Caco-2 (cell line): ENCODE measurements at places on chromosomes 16 and 17.

DNA sequence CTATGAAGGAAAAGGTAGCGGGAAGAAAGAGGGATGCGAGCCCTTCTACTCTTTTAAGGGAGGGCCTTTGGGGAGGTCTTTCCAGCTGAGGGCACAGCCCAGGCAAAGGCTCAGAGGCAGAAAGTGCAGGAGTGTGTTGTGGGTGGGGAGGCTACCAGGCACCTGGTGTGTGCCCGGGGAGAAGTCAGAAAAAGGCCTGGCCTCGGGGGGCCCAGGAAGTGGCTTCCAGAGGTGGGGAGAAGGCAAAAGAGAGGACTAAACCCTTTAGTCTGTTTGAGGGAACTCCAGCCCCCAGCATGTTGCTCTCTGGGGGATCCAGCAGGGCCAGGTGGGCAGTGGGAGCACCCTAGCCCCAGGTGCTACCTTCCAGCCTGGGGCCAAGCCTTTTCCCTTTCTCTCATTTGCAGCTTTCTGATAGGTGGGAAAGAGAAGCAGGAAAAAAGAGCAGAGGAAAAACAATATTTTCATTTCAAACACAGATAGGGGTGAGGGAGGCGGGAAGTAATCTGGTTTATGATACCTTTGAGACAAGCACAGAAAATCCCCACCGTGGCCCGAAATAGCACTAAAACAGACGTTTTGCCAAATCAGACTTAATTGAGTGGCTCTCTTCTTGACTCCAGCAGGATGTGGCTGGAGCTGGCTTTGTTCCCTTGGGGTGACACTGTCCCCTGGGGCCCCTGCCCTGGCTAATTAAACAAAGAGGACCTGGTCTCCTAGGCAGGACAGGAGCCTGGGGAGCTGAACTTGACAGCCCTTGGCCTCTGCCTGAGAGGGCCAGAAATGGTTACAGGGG, 10.4 kb downstream of the RAI1 start:
- DNase-seq: no peak

DNA sequence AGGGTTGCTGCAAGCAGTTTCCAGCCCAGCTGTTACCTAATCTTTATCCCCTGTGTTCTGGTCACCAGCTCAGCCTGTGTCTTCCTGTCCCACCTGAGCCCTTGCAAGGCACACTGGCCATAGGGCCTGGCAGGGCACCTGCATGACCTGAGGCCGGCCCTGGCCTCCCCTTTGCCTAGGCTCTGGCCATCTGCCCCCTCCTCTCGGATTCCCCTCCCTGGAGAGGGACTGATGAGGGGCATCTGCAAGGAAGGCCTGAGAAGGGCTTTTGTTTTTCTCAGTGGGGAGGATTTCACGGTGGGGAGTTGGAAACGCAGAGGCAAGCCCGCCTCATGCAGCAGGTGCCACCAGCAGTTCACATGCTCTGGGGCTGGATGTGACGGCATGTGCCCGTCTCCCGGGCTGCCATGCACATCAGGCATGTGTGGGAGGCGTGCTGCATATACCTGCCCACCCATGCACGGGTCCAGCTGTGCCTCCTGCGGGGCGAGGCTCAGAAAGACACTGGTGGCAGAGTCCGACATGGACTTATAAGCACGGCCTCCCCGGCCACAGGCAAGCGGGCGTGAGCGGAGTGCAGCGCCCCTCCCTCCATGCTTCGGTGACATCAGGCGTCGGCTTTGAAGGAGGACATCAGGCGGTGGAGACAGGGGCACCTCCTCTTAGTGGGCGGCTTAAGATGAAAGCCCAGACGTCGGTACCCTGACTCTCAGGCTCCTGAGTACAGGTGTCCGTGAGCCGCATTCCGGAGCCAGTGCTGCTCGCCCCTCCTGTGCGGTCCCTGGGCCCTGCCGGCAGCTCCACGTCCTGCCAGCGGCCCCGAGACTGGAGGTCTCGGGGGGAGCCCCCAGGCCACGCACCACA, 16.5 kb downstream of the ASPSCR1 start:
- DNase-seq: no peak

GRCh38 chr16:67953641-67954375, 9.9 kb upstream of the LCAT start:
- no peak for DNase-seq

DNA sequence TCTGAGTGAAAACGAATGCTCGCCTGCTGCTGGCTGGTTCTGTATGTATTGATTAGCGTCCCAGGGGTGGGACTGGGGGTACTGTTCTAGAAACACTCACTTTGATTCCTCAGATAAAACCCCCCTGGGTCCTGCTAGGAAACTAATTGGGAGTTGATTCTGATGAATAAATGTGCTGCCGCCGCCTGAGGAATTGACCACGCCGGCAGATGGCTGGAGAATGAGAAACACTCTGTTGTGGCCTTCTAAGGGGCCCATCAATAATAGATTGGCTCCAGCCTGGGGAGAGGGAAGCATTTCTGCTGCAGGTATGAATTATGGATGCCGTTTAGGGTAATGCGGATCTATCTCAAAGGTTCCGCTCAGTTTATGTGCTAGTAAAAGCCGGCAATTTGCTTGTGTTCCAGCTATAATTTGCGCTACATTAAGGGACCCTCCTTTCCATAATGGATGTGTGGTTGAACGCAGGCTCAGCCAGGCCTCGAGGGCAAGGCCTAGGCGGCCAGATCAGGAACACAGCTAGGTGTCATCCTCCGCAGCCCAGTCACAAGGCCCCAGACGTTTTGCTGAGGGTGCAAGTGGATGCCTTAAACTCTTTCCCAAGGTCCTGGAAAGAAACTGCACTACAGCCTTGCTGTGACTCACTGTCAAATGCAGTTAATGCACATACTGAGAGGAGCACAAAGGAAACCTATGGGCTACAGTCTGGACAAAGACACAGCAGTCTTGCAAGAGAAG, 132.2 kb upstream of the HS3ST2 start:
- no peak for DNase-seq

DNA sequence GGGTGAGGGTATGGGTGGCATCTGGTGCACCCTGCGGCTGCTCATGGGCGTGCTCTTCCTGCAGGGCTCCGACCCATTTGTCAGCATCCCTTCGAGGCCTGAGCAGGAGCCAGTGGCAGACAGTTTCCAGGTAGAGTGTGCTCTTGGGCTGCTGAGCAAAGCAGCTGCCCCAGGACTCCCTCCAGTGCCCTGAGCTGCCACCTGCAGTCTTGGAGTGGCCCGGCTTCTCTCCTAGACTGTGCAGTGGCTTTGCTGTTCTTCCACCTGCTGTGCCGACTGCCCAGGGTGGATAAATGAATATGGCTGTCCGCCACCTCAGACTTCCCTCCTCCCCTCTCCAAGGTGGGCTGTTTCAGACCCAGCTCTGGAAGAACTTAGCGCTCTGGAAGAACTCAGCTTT, 10.8 kb upstream of the JPT2 start:
- no peak for DNase-seq

GRCh38 chr17:12625092-12625491, 40.6 kb upstream of the MYOCD start:
- DNase-seq: no peak
